NCI-H187 treated with DMSO at 0.1 percent for 48 hours (cell line): ENCODE measurements at places on chromosomes 6 and 20.

GRCh38 chr6:15622045-15622740, 40.6 kb downstream of the DTNBP1 start:
- DNase-seq, result no peak

DNA sequence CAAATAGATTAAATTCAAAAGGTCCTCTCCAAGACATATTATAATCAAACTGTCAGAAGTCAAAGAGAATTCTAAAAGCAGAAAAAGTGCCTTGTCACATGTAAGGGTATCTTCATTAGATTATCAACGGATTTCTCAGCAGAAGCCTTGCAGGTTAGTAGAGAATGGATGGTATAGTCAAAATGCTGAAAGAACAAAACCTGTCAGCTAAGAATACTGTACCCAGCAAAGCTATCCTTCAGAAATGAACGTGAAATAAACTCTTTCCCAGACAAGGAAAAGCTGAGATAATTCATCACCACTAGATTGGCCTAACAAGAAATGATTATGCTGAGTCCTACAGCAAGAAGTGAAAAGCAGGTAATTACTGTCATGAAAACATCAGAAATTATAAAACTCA, 92.9 kb downstream of the STXBP5 start:
- DNase-seq, result no peak

- no peak for DNase-seq
Observed at GRCh38 chr20:61649105-61649859, 397.2 kb downstream of the CDH4 start.

DNA sequence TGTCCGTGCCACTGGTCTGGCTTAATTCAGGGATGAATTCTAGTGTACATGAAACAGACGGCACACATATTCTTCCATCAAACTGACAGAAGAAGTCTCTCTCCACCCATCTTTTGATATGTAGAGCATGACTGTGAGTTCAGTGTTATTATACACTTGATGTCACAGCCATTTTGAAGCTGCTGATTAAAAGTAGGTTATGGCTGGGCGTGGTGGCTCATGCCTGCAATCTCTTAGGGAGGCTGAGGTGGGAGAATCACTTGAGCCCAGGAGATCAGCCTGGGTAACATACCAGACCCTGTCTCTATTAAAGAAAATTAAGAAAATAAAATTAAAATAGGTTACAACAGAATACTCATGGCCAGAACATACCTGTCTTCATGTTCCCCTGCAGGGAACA, 20.7 kb downstream of the C6orf15 start:
- no peak for DNase-seq

DNA sequence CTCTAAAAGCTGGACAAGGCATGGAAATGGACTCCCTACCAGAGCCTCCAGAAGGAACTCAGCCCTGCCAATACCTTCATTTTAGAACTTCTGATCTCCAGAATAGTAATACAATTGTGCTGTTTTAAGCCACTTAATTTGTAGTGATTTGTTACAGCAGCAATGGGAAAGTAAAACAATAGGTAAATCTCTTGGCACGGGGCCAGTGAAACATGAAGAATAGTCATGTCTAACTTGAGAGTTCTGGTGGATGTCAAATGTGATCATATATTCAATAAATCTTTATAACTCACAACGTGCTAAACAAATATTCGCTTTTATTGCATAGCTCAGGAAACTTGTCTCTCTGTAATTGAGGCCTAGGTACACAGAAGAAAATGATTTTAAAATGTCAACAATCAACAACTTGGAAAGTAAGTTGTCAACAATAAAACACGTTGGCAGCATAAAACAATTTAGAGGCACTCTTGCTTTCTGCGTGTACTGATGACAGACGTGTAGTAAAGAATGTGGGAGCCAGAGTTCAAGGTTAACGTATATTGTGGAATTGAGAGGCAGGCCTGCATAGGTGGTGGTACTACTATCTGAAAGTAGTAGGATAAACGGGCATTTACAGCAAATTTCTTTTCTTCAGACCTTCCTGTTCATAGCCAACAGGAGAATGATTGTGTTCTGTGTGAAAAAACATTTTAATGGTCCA, 140.5 kb upstream of the OPRM1 start:
- no peak for DNase-seq

DNA sequence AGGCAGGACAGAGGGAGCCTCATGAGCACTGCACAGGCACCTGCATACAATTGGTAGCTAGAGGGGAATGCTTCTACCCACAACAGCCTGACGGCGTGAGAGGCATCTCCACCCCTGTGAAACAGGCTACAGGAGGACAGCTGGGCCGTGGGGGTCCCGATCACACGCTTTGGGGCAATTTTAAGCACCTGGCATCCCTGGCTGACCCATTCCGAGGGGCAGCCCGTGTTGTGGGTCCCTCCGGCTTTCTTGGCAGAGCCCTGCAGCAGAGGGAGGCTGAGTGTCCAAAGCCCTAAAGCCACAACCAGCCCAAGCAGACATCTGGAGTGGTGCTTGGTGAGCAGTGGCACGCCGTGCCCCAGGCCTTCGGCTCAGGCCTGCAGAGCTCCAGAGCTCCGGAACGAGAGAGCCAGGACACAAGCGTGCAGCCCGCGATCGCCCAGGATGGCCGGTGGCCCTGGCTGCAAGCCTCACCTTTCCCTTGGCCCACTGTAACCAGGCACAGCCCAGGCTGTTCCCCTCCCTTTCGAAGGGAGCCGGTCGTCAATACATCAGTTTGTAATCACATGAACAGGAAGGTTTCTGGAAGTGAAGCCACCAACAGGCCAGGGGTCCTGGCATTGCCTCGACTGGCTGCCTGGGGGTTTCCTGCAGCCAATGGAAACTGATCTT, 81.4 kb downstream of the DLL1 start:
- no peak for DNase-seq

DNA sequence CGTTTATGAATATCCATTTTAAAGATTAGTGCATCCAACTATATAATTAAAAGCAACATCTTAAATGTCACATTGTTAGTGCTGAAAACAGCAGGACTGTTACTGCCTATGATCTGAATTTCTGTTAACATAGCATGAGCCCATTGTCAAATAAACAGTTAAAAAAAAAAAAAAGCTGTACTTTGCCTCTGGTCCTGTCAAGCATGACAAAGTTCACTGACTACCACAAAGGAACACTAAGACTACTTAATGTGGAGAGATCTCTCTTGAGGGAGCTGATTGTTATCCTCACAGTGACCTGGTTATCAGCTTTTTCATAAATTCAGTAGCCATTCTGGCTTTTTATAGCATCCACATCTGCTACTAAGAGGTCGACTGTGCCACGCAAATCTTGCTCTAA, 228.1 kb downstream of the TMEM200A start:
- DNase-seq, result no peak

- no peak for DNase-seq
Observed at GRCh38 chr6:42441697-42442081, 10.0 kb downstream of the TRERF1 start.

DNA sequence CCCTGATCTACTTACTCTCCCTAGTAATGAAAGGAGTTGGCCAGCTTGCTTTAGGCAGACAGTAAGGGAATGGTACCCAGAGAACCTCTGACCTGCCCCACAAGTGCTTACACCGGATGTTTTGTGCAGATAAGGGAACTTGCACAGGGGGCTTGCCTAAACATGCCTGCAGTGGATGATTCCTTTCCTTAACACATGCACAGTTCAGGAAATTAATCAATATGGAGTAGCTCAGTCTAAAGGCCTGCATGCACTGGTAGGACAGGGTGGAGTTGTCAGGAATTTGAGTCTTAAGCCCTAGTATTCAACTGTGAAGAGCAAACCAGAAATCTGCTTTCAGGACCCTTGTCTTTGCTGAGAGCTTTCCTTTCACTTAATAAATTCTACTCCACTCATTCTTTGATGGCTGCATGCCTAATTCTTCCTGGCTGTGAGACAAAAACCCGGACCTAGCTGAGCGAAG, 3.9 kb upstream of the TRIM38 start:
- DNase-seq, result no peak

DNA sequence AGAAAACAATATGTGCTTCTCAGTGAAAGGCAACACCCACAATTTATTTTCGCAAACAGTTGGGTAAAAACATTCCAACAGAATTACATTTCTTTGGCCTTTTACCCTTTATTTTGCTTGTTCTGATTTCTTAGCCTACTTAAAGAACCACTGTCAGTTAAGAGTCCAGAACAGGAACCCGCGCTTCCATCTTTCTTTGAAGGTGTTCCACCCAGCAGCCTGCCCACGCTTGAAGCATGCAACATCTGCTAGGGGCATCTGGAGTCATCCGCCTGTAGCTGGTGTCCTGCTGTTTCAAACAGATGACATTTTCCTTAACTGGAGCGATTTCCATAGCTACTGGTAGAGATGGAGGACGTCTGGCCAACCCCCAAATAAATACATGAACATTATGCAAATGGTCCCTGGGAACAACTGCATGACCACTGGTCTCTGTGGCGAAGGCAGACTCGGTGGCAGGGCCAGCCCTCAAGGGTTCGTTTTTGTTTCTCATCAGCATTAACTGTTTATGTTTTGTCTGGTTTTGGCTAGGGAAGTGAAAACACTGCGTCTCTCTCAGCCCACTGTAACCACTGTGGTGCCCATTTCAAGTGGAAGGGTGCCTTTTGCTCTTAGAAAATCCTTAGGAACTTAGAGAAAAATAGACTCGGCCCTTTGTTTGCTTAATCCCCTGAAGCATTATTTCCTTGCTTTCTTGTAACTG, 51.6 kb downstream of the LAMA4 start:
- no peak for DNase-seq

DNA sequence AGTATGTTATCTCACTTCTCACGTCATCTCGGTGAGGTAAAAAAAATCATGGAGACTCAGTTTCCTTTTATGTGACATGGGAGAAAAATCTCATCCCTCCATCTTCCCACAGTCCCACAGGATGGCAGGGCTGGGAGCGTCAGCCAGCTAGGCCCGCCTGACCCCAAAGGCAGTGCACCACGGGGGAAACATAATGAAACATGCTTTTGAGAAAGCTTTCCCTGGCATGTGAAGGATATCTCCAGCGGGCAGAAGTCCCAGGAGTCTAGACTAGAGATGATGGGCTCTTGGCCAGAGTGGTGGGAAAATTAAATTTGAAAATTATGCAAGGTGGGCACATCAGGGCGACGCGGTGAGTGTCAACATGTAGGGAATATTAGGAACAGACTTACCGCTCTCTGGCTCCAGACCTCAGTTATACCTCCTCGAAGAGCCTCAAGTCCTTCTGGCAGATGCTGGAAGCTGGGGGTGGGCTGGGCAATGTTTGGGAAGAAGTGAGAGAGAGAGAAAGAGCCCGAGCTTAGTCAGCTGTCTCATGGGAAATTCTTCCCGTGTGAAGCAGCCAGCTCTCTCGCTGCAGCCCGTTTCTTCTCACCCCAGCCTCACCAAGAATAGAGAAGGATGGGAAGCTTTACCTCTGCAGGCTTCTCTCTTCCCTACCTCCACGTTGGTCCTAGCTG, 52.3 kb downstream of the MOCS1 start:
- DNase-seq, result no peak

- DNase-seq, result no peak
Observed at GRCh38 chr6:31971279-31971992, 502 bp downstream of the DXO start.

DNA sequence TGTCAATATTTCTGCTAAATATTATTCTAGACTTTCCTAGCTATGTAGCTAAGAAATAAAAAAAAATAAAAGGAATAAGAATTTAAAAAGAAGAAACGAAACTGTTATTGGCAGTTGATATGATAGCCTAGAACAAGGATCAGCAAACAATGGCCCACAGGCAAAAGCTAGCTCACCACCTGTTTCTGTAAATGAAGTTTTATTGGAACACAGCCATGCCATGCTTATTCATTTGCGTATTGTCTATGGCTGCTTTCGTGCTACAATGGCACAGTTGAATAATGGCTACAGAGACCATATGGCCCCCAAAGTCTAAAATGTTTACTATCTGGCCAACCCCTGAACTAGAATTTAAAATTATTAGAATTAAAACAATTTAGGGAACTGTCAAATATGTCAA, 952.6 kb upstream of the MAP3K7 start:
- no peak for DNase-seq

GRCh38 chr20:63736893-63737694, 630 bp downstream of the LIME1 start:
- no peak for DNase-seq

- no peak for DNase-seq
Observed at GRCh38 chr6:47144306-47144705, 102.2 kb upstream of the ADGRF1 start.

DNA sequence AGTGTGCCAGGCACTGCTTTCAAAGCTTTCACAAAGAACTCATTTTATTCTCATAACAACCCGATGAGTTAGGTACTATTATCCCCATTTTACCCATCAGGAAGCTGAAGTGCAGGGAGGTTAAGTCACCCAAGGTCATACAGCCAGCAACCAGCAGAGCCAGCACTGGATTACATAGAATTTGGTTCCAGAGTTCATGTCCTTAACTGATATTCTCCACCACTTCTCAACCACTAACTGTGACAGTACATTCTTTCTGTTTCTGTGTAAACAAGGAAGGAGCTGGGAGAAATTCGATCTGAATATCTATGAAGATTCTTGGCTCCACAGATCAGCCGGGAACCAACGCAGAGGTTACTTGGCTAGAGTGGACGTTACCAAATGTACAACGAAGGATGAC, 98.0 kb downstream of the KIF16B start:
- peak; percentile 43 for DNase-seq

DNA sequence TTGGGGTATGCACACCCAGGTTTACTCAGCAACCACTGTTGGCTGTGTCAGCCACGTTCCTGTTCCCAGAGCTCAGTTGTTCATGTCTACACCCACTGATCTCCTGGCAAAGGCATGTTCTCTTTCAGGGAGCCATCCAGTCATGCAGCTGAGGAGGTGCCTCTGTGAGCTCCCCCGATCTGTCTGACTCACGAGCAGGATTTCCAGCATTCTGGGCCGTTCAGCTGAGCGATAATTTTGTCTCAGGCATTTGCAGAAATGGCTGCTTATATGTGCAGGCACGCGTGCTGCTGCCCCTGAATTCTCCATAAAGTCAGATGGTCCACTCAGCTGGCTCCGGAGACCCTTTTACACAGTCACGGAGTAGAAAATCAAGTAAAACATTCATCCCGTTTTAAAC, 78.4 kb upstream of the IYD start:
- no peak for DNase-seq

- DNase-seq, result no peak
Observed at GRCh38 chr6:70673601-70674000, 5.9 kb downstream of the SMAP1 start.

GRCh38 chr20:49633643-49634042, 65.7 kb upstream of the PTGIS start:
- no peak for DNase-seq

- DNase-seq, result peak; percentile 2
Observed at GRCh38 chr6:127420556-127420955, 38.6 kb downstream of the KIAA0408 start.

DNA sequence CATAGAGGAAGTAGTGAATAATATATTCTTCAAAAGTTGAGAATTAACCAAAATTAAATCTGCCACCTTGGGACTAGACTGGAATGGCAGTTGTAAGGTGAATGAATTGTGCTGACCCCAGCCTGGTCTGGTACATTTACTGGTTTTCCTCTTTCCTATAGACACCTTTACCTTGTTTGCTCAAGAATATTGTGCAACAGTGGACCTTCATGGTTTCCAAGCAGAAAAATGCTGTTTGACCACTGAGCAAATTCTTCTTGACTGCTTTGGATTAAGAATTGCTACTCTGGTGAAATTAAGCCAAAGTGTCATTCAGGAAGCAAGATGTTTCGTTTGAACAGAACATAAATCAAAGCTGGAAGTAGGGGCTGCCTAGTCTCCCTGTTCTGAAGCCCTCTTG, 156.6 kb upstream of the TAB2 start:
- DNase-seq, result no peak
